Stimulated activated CD4-positive, alpha-beta T cell treated with anti-CD3 and anti-CD28 coated beads, Interleukin-12 subunit alpha, Interleukin-12 subunit beta, amount 100 ng/mL, for 24 hours (primary cell): ENCODE measurements at places on chromosomes 7 and 10.

GRCh38 chr7:33261585-33261984, 132.2 kb downstream of the BBS9 start:
- no peak for DNase-seq

- DNase-seq, result no peak
Observed at GRCh38 chr10:97744405-97745035, 7.6 kb downstream of the ZFYVE27 start.

- no peak for DNase-seq
Observed at GRCh38 chr10:35778306-35778705, 136.2 kb upstream of the FZD8 start.

DNA sequence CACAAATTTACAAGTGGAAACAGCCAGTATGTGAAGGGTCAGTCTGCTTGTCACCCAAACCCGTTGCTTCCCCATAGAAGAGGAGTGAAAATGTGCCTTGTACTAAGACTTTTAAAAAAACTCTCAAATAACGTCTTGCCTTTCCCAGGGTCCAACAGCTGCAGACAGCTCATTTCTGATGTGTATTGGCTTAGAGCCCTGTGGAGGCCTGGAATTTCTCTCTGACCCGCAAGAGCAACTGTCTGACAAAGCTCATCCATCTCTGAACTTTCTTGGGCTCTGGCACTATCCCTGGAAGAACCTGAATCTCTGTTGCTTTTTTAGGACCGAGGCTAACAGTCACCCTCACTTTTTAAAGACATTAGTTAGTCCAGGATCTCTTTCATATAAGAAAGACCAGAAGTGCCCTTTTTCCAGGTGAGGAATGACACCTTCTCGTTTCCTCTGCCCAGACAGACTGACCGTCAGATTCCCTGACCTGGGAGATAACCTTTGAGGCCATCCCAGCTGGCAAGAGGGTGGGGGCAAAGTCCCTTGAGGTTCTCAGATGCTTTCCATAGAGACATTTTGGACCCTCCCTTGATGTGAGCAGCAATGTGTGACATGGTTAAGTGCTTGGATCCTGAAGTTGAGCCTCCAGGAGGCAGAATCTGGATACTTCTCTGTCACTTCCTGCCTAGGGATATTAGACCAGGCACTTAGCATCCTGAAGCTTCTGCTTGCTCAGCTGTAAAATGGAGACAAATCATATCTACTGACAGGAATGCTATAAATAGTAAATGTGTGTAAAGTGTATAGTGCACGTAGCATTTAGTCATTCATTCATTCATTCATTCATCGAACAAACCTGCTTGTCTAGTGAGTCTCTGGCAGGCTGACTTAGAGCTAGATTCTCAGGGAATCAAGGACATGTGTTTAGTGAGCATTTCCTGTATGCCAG, 4.5 kb upstream of the NODAL start:
- no peak for DNase-seq

- no peak for DNase-seq
Observed at GRCh38 chr10:92957223-92958010, 103.2 kb upstream of the CYP26C1 start.

DNA sequence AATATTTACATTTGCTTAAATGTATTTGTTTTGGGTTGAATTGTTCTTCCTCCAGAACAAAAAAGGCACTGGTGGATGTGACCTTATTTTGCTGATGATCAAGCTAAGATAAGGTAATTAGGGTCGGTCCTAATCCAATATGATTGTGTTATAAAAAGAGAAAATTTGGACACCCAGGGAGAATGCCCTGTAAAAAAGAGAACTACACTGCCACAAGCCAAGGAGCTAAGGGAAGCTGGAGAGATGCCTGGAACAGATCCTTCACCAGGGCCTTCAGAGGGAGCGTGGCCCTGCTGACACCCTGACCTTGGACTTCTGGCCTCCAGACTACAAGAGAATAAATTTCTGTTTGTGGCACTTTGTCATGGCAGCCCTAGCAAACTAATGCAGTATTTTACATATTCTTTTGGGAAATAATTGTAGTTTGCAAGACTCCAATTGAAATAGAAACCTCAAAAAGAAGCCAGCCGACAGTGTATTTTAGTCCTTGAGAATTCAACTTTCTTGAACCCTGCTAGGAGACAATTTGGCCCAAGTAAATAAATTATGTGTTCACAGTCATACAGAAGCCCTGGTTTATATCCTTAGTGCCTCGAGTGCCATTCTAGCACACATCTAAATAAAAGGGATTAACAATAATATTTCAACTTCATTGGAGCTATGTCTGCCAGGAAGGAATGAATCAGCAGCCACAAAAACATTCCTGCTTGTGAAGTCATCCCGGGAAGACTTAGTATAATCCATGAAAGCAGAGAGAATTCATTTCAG, 164.6 kb downstream of the PKD1L1 start:
- no peak for DNase-seq

GRCh38 chr7:140542228-140542603, 62.9 kb upstream of the MKRN1 start:
- DNase-seq, result no peak

DNA sequence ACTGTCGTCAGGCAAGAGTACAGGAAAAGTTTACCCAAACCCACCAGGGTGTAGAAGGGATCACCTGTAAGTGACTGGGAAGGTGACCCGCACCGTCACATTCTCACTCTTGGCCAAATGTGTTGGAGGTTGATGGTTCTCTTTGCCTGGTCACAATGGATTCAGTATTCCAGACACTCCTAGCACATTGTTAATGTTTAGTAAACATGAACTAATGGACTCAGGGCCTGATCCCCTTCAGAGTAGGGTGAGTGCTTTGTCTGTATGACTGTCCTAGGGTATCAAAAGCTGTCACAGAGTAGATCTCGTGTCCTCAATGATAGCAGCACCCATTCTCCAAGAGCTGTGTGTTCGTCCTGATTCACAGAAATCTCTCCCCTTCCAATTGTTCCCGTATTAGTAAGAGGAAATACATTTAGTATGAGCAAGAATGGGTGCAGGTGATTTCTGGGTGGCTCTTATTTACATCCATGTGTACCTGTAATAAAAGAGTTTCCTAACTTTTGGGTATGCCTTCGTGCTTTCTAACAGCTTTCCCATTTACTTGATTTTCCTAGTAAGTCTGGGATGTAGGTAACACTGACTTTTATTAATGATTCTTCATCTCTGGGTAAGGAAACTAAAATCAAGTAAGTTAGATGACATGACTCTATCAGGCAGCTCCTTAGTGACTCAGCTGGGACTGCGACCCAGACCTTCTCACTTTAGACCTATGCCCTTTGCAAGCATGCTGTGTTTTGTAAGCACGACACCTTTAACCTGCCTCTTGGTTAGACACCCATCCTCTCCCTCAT, 4.7 kb downstream of the EEPD1 start:
- DNase-seq, result no peak

DNA sequence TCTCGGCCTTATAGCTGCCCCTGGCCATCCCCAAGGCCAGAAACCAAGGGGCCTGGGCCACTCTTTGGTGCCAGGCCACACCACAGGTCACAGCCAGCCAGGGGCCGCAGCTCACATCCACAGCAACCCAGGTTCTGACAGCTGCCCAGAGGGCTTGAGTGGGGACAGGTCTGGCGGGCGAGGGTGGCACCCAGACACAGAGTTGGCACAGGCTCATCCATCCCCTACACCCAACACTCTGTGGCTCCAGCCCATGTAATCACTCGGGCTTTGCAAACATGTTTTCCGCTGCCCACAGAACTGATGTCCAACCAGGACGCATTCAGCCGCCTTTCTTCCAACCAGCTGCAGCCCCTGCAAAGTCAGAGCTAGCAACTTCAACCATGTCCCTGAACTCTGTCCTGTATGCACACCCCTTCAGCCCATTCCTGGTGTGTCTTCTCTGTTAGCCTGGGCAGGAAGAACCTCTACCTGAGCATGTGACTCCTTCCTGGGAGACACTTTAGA, 57.7 kb upstream of the PPP2R2D start:
- DNase-seq, result no peak

DNA sequence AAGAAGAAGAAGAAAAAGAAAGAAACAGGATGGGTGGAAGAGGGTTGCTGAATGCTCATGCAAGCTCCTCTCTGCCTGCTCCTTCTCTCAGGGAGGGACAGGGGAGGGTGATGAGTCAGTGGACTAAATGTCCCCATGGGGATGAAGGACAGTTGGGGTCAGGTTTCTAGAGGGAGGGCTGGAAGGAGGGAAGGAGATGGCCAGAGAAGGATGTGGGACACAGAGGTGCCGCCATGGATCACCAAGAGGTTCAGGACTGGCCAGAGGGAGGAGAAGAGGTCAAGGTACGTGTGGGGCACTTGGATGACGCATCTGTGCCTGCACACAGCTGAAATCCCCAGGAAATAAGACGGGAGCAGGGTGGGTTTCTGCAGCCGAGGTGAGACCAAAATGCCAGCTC, 88.9 kb upstream of the GTF2I start:
- DNase-seq, result no peak

DNA sequence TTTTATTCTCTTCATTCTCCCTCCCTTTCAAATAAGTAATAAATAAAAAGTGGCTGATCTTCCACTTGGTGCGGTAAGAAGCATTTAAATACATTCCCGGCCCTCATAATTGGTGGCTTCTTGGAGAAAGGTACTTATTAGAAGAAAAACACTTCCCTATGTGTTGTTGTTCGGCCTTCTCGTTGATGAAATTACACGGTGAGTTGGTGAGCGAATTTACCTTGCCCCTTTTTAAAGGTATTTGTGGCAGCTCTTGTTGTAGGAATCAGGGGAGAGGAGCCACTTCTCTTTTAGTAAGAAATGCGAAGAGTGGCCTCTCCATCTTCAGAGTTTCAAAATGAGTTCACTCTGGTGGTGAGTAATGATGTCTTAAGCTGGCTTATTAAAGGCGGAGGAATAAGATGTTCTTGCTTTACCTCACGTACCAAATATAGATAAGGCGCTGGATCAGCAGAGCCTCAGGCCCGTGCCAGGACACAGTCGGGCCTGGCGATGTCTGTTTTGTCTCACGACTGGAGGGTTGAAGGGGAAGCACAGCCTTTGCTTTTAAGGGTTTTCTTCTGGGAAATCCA, 135.9 kb downstream of the CUX1 start:
- no peak for DNase-seq

DNA sequence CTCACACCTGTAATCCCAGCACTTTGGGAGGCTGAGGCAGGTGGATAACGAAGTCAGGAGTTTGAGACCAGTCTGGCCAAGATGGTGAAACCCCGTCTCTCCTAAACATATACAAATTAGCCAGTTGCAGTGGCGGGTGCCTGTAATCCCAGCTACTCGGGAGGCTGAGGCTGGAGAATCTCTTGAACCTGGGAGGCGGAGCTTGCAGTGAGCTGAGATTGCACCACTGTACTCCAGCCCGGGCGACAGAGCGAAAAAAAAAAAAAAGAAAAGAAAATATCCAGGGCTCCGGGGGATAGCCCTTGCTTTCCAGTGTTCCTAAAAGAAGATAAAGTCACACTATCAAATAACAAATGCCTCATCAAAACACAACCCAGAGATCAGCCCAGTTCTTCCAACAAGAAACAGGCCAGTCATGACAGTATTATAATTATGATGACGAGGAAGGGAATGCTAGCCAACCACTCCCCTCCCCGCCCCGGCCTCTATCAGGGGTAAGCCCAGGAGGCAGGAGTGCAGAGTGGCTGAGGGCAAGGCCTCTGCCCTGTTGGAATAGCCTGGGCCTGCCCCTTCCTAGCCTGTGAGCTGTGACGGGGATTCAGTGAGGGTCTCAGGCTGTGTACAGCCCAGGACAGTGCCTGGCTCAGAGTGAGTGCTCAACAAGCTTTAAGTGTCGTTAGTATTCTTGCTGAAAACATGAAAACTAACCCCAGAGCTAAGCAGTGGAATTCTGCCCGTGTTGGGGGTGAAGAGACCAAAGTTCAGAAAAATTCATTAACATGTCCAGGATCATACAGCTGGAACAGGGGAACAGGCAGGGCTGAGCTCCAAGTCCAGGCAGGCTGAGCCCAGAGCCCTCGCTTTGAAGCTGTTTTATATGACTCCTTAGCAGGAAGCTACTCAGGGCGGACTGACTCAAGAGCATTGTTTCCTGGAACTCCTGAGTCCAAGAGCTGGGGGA, 54.3 kb downstream of the FAM241B start:
- no peak for DNase-seq

DNA sequence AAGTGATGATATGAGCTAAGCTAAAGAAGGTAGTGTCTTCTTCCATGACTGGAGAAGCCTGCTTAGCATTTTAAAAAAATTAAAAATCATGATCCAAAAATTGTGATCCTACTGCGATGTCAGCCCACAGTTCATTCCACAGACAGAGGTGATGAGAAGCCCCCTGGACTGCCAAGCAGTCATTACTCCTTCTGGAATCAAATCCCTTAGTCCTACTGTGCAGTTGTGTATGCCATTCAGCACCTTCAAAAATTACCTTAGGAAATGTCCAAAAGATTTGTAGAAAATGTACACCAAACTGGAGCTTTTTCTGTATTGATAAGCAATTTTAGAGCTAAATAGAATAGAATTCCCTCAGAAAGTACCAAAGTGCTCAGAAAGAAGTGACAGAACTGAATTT, 283.5 kb upstream of the NFE2L3 start:
- DNase-seq, result no peak

- DNase-seq, result no peak
Observed at GRCh38 chr7:47039089-47039648, 542.7 kb downstream of the TNS3 start.

GRCh38 chr10:36345807-36346206, 703.7 kb upstream of the FZD8 start:
- no peak for DNase-seq

GRCh38 chr10:110789604-110790433, 81.9 kb upstream of the PDCD4 start:
- DNase-seq, result no peak

DNA sequence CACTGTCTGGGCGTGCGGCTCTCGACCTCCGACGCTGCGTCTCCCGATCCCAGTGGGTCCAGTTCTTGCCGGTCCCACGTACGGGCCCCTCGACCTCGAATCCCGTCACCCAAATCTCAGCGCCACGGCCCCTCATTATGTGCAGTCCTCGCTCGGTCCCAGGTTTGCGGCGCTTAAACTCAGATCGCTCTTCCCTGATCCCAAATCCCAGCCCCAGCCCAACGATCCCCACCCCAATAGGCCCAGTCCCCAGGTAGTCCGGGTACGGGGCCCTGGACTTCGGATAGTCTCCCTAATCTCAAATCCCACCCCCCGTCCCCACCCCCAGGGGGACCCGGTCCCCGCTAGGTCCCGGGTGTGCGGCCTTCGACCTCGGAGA, 666 bp downstream of the HNRNPF start:
- DNase-seq, result no peak

DNA sequence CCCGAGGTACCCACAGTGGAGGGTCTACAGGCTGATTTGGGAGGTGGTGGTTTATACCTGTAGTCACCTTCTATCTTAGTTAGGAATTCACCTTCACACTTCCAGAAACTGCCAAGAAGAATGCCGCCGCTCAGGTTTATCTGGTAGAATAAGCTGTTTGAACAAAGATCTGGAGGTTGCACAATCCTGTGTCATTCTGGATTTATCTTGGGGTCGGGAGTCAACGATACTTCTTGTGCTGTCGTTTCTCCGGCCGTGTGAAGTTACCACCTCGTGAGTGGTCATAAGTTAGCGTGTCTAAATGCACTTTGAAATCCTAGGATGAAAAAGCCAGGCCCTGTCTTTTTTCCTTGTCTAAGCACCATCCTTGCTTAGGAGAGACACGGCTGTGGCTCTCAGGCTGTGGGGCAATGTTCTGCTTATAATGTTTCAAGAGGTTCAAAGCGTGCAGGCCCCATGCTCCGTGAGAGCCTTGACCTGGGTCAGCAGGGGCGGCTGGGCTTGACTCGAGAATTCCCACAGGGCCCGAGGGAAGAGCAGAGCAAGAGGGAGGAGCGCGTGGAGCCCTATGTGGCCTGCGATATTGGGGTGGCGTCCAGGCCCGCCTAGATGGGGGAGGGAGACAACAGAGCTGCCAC, 35.5 kb downstream of the GRIFIN start:
- DNase-seq, result no peak

- no peak for DNase-seq
Observed at GRCh38 chr10:59376846-59377245, 14.5 kb upstream of the FAM13C start.
